ENCODE measurements at places on chromosomes 5 and 9. TPM values are rescaled to one million over a fixed set of nuclear protein-coding genes. Genes with fewer than 3 reads are reported as not detected.

The CAPSL gene
- polyA plus RNA-seq, result 0.50 TPM

The LVRN gene
- not detected for polyA plus RNA-seq

The NMUR2 gene
- not detected for polyA plus RNA-seq

The PDE6A gene
- not detected for polyA plus RNA-seq

The SHB gene
- 0.14 TPM for polyA plus RNA-seq

The ECSCR gene
- polyA plus RNA-seq, result not detected

The TAF11L9 gene
- polyA plus RNA-seq, result not detected

The LOX gene
- polyA plus RNA-seq, result 46.4 TPM

The IFNE gene
- polyA plus RNA-seq, result not detected

The HMMR gene
- polyA plus RNA-seq, result not detected

The SPINK7 gene
- not detected for polyA plus RNA-seq

The SMU1 gene
- polyA plus RNA-seq, result 19.2 TPM

The PHF24 gene
- polyA plus RNA-seq, result 10.5 TPM

Measured in Purkinje cell (primary cell).